ENCODE measurements at places on chromosomes 13 and 19. TPM values are rescaled to one million over a fixed set of nuclear protein-coding genes. Genes with fewer than 3 reads are reported as not detected.

- no peak for DNase-seq
These were observed 7.2 kb downstream of the GAS6 start for GRCh38 chr13:113856716-113857065.

- no peak for DNase-seq
These were observed 1442.6 kb downstream of the SLITRK5 start for GRCh38 chr13:89113744-89114143.

GRCh38 chr19:18150776-18151624, 2.0 kb upstream of the PIK3R2 start:
- DNase-seq, result no peak

- DNase-seq, result no peak
These were observed 23.4 kb downstream of the RASL11A start for GRCh38 chr13:27293873-27294515.

DNA sequence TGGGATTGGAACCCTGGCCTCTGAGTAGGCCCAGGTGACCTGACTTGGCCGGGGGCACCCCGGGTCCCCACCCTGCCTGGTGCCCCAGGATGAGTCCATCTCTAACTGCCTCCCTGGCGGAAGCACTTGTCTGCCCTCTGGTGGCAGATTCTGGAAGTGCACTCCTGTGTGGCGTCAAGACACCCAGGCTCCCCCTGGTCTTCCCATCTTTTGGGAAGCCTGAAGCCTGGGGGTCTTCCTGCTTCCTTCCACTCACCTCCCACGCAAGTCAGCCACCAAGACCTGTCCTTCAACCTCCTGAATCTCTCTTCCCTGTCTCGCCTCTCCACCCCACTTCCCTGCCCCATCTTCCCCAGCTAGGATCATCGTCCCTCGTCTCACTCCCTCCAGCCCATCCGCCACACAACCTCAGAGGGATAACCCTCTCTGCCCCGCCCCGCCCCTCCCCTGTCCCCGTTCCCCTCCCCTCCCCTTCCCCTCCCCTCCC, 7.4 kb downstream of the RABAC1 start:
- DNase-seq, result no peak

DNA sequence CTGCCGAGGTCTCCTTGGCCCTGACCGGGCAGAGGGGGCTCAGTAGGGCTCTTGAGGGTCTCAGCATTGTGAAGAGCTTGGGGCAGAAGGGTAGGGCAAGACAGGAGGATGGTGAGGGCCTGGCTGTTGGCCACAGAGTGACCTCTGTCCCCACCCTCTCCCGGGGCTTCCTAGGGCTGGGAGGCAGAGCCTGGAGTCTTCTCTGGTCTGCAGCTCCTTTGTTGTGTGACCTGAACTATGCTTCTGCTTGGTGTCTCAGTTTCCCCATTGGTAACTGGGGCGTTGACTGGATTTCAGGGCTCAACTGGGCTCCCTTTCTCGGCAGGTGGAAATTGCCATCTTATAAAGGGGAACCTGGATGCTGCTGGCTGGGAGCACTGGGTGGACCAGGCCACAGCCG, 30.1 kb upstream of the PEPD start:
- no peak for DNase-seq

GRCh38 chr13:76741624-76742023, 144.6 kb downstream of the KCTD12 start:
- no peak for DNase-seq

GRCh38 chr13:111225810-111226546, 94.5 kb upstream of the TEX29 start:
- no peak for DNase-seq

Gene EXOC3L2
- 8.6 TPM for polyA plus RNA-seq

Gene ZNF69
- polyA plus RNA-seq, result 17.4 TPM

- no peak for DNase-seq
These were observed 74.9 kb downstream of the ALOX5AP start for GRCh38 chr13:30810261-30810701.

Gene B3GNT3
- 7.1 TPM for polyA plus RNA-seq

GRCh38 chr13:59413126-59413525, 750.6 kb downstream of the DIAPH3 start:
- no peak for DNase-seq

Gene SRRM5
- polyA plus RNA-seq, result 0.61 TPM

Gene CLDND2
- 1.6 TPM for polyA plus RNA-seq

Gene CLIP3
- 58.3 TPM for polyA plus RNA-seq

GRCh38 chr13:25375727-25376358, 4.1 kb downstream of the ATP8A2 start:
- no peak for DNase-seq

DNA sequence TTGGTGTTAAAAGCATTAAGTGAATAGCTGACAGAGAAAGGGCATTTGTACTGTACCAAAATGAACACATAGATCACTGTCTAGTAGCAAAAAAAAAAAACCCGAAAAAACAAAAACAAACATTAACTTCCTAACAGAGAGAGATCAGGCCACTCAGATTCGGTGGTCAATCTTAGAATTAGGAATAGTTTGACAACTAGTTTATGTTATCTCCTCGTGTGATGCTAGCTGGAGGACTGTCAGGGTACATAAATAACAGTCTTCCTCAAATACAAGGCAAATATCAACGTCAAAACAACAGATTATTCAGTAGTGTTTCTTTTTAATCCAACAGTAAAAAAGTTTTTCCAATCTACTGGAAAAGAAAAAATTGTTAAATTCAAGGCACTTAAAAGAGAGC, 1.7 kb downstream of the ZMYM5 start:
- no peak for DNase-seq

DNA sequence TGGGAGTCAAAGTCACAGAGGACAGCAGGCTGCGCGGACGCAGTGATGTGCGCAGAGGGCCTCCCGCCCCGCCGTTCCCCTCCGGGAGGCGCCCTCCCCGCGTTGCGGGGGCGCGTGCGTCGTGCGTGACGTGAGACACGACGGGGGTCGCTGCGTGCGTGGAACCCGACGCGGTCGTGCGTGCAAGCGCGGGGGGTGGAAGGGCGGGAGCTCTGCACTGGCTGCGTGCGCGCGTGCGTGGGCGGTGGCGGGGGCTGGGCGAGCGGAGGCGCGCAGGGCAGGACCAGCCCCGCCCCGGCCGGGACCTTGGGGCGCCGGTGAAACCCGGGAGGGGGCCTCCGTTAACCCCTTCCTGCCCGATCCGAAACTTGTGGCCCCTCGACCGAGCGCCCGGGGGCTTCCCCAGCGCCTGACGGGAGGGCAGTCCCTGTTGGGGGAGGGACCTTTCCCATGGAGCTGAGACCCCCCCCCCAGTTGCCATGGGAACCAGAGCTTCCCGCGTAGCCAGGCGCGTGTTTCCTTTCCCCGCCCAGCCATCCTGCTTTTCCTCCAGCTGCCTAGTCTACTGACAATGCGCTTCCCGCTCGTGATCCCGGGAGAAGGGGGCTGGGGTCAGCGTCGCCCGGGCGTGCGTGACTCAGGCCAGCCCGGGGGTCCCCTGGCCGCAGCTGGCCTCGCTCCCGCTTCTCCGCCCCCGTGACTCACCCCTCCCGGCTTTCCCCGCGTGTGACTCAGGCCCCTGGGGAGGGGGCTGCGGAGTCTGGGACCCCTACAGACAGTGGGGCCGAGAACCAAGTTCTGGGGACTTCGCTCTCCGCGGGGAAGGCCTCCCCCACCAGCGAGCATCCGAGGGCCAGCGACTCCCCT, 7.3 kb upstream of the HOOK2 start:
- no peak for DNase-seq

DNA sequence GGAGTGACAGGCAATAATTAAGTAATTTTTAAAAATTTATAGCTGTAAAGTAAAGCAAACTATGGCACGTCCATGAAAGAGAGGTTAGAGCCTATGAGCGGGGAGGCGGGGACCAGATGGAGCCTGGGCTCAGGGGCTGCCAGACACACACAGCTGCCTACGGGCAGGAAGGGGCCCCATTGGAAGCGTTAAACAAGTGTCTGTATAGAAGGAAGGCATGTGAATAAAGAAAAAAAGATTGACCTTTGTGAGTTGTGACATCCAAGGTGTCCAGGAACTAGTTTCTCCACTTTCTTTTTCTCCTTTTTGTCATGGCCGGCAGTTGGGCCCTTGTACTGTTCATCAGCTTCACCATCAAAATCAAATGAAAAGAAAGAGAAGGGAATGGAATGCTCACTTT, 56.8 kb downstream of the LRCH1 start:
- no peak for DNase-seq

Gene ONECUT3
- 0.03 TPM for polyA plus RNA-seq

DNA sequence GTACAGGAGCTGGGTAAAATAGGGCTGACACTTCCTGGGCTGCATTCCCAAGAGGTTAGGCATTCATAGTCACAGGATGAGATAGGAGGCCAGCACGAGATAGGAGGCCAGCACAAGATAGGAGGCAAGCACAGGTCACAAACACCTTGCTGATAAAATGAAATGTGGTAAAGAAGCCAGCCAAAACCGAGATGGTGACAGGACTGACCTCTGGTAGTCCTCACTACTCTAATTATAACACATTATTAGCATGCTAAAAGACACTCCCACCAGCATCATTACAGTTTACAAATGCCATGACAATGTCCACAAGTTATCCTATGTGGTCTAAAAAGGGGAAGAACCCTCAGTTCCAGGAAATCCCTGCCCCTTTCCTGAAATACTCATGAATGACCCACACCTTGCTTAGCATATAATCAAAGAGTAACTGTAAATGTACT, 20.9 kb upstream of the IGSF23 start:
- DNase-seq, result no peak

Gene FCGBP
- 5.6 TPM for polyA plus RNA-seq

- DNase-seq, result no peak
These were observed 107.0 kb downstream of the ZNF536 start for GRCh38 chr19:30479231-30479630.

Gene NUP58
- 51.4 TPM for polyA plus RNA-seq

Gene LILRA5
- 0.40 TPM for polyA plus RNA-seq

Gene CXCL17
- polyA plus RNA-seq, result 0.64 TPM

GRCh38 chr19:18895824-18896341, at the start of gene CERS1:
TSS of gene CERS1 (minus strand) at chr19:18896158. CDS start at chr19:18896072, 86 bp downstream.
- no peak for DNase-seq

Gene HCN2
- 0.22 TPM for polyA plus RNA-seq

Gene SYNGR4
- 1.2 TPM for polyA plus RNA-seq

GRCh38 chr13:114043421-114044053, 69.7 kb upstream of the C13orf46 start:
- no peak for DNase-seq

Gene C19orf85
- polyA plus RNA-seq, result not detected

Gene RPL21
- polyA plus RNA-seq, result 850 TPM

Gene KLF1
- 0.49 TPM for polyA plus RNA-seq

DNA sequence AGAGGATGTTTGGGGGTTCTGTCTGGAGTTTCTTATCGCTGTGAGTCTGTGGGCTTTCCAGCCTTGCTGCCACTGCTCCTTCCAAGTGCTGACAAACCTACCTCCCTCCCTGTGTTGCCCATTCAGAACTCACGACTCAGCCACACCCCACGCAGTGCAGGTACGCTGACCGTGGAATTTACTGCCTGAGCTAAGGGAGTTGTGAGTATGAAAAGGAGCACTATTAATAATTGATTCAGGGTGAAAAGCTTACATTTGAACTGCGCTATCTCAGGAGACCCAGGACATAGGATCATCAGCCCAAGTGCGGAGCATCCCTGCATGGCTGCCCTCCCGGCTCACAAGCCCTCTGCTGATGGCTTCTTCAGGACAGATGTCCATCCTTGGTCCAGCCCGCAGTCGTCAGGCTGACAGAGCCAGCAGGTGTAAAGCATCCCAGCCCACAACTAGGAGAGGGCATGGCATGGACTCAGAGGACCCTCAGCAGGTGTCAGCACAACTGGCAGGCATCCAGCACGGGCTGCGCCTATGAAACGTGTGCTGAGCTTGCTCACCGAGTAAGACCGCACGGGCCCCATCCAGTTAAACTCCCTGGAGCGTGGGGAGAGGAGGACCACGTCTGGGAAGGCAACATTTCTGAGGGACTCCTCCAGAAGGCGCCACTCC, 244.0 kb downstream of the COL4A1 start:
- no peak for DNase-seq

GRCh38 chr13:112333756-112334543, 42.2 kb upstream of the SPACA7 start:
- no peak for DNase-seq

DNA sequence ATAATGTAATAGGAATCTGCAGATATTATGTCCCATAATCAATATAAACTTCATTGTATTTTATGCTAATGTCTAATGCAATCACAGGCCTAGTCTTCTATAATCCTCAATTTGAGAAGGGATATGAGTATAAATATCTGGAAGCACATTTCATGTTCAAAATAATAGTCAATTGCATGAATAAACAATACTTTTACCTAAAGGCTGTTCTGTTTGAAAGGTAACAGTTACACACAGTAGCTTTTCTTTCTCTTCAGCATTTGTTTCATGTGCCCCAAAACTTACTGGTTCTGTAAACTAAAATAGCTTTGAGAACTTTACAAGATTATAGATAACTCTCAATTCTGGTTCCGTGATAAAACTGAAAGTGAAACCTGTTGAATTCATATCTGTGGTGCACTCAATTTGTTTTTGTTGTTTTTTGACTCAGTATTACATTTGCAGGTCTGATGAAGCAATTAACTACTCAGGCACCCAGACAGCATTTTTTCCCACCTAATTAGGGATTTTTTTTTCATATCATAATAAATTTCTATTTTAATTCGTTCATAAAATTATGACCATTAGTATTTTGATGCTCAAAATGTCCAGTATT, 1193.8 kb downstream of the SLITRK1 start:
- DNase-seq, result no peak

Gene ZNF254
- 42.7 TPM for polyA plus RNA-seq

DNA sequence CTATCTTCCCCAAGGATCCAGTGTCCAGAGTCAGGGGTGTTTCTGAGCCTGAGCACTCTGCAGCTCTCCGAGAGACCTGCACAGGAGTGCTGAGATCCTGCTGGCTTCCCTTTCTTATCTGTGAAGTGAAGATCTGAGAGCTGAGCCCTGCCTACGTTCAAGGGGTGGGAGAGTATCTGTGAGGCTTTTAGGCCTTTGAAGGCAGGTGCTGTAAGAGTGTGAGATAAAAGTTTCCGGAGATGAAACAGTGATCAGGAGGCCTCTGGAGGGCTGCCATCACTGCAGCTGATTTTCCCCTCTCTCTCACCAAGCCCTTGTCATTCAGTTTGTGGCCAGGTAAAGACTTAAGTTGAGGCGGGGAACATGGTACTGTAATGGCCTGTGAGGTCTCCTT, 83.1 kb downstream of the AKAP11 start:
- no peak for DNase-seq

DNA sequence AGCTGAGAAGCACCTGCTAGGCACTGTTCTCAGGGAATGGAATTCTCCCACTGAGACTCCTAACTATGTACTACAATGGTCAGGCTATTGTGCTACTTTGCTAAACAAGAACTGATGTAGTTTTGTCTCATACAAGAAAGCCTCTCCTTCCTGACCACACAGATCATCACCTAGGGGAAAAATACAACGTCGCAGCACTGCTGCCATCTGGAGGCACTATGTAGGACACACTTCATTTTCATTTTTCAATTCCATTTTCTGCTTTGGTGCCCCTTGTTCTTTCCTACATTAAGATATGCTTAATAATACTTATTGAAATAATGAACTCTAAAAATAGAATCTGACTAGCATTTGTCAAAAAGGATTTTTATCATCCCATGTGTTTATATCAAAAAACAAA, 21.1 kb downstream of the PROSER1 start:
- no peak for DNase-seq

- DNase-seq, result no peak
These were observed 18.2 kb downstream of the ELAVL1 start for GRCh38 chr19:7987114-7987768.

Gene GIPC3
- 4.2 TPM for polyA plus RNA-seq

Gene GPR12
- polyA plus RNA-seq, result not detected

Gene ZSWIM9
- 10.4 TPM for polyA plus RNA-seq

Gene PNMA8A
- polyA plus RNA-seq, result 46.9 TPM
